LoVo (cell line): ENCODE measurements at places on chromosomes 11 and 22.
A peak's percentile ranks its signal among the peaks of the same experiment; 100 is the strongest.

DNA sequence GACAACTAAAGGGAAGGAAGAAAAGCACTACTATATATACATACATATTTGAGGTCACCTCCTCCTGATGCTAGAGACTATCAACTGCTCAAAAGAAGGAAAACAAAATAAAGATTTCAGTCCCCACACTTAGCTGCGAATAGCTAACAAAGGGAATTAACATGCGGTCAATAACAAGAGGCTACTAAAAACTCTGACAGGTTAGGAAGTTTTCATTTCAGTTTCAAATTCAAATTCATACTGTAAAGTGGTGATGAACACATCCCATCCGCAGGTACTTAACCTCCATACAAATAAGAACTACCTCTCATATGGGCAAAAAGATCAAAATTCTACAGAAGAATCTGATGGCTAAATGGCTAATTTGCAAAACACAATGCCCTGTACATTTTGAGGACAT, 2.6 kb downstream of the NAP1L4 start:
- no peak for DNase-seq

- no peak for DNase-seq
Measured at GRCh38 chr11:121936370-121936769, 179.6 kb downstream of the BLID start.

GRCh38 chr22:20031732-20032406, 11.0 kb downstream of the TANGO2 start:
- peak; percentile 15 for DNase-seq

GRCh38 chr11:43399983-43400630, 41.4 kb downstream of the TTC17 start:
- no peak for DNase-seq

DNA sequence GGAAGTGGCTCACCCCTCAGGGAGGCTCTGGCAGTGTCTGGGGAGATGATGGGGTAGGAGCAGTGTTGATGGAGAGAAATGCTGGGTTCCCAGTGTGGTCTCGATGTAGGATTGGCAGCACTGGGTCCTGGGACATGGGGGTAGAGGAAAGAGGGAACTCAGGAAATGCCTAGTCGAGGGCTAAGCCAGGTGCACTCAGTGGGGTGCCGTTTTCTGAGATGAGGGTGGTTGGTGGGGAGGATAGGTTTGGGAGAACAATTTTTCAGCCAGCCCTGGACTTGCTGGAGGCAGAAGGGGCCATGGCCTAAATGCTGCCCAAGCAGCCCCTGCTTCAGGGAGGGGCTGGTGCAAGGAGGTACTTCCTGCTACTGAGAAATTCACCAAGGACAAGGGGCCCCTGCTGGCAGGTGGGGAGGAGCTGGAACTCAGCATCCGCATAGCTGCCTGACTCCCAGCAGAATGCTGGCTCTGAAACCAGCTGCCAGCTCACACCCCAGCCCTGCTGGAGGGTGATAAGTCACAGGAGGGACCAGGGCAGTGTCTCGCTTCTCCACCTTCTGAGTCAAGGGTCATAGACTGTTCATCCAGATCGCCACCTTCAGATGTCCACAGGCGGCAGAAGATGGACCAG, 6.0 kb downstream of the CCDC157 start:
- DNase-seq: no peak

GRCh38 chr11:94544646-94545263, 1.0 kb downstream of the FUT4 start:
- DNase-seq: no peak

DNA sequence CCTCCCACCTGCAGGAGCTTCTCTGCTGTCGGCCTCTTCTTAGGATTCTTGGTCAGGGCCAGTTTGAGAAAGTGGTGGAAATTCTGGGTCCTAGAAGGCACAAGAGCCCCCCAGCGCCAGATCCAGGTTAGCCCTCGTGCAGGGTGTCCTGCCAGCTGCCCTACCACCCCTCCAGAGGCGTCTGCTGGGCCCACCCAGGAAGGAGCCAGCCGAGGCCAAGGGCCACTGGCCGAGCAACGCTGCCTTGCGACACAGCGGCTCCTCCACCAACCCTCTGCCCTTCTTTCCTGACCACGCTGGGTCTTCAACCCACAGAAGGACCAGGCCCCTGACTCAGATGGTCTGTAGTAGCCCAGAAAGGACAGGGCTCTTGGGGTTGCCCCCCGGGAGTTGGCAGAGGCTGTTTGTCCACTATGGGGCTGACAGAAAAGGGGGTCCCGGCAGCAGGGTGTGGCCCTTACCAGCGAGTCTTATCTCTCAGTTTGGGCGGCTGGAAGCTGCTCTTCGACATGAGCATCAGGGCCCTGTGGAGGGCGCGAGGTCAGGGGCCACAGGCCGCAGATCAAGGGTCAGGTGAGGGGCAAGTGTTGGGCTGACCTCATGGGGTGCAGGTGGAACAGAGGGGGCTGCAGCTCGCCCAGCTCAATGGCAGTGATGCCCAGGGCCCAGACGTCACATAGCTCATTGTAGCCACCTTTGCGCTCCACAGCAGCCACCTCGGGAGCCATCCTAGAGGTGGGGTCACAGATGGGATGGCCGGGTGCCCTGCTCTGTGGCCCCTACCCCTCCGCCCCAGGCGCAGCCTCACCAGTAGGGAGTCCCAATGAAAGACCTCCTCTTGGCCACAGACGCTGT, 2.5 kb downstream of the MAP4K2 start:
- DNase-seq: no peak

DNA sequence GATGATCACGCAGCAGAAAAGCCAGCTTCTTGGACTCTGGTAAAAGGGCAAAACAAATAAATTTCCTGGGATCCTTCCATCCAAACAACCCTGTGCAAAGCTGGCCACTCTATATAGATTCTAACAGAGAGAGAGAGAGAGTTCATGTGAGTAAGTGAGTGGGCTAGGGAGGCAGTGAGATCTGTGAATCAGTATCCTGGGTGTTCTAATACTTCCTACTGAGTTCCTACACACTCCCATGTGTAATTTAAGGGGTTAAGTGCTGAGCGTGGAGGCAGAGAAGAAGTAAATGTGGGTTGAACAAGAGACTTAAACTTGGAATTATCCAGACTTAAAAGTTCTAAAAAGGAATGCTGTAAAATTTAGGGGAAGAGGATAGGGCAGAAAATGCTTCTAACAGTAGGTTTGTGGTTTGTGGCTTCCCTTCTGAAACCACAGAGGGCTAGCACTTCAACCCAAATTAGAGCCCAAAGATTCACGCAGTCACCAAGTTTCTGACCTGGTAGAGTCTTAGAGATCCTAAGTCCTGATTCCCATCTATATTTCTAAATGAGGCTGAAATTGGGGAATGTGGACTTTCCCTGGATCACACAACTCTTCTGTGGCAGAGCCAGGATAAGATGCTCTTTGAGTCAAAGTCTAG, 413.9 kb downstream of the TENM4 start:
- no peak for DNase-seq

DNA sequence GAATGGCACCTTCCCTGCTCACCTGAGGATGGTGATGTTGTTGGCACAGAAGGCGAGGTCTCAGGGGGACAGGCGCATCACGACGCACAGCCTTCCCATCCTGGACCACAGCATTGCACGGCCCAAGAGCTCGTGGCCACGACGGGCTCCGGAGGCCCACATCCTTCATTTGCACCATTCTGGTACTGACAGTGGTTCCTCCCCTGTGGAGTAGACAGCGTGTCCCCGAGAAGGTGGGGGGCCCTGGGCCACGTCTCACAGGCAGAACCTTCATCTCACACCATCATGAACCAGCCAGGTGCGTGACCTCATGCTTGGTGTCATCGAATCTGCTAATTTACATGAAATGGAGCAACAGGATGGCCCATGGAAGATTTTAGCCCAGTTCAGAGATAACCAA, 180.0 kb downstream of the CTTN start:
- DNase-seq: no peak

DNA sequence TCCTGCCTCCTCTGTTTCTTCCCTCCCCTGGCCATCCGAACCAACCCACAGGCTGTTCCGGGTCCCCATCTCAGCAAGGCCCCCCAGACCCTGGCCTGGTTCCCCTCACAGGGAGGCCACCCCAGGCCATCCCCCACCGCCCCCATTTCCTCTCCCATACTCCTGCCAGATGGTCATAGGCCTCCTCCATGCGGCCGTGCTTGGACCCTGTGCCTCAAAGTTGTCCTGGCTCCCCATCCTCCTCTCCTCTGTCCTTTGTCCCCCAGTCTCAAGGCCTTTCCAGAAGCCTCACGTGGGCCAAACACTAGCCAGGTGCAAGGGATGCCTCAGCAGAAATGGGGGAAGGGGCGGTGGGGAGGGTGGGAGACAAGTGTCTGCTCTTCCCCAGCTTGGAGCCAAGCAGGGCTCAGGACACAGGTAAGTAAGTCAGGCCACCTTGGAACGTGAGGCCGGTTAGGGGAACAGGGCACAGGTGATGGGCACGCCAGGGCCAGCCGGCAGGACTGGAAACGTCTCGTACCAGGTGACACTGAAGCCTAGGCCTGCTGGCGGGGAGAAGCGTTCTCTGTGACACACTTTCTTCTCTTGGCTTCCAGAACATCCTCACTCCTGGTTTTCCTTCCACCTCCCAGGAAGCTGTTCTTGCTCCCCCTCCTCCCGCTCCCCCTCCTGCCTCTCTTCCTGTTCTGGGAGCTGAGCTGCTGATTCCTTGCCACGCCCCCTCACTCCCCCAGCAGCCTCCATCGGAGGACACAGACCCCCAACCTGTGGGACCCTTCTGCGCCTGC, 31.5 kb upstream of the SLC22A12 start:
- no peak for DNase-seq
